ENCODE measurements at places on chromosomes 11 and 22. TPM values are rescaled to one million over a fixed set of nuclear protein-coding genes. Genes with fewer than 3 reads are reported as not detected.

RASSF10 gene
- not detected for polyA plus RNA-seq

SMTNL1 gene
- not detected for polyA plus RNA-seq

SERPING1 gene
- polyA plus RNA-seq: not detected

SCUBE2 gene
- not detected for polyA plus RNA-seq

STIP1 gene
- 65.5 TPM for polyA plus RNA-seq

CRYBB2 gene
- not detected for polyA plus RNA-seq

C11orf87 gene
- polyA plus RNA-seq: not detected

MLC1 gene
- polyA plus RNA-seq: 0.44 TPM

CABP7 gene
- not detected for polyA plus RNA-seq

CD6 gene
- polyA plus RNA-seq: 11.0 TPM

FOLR1 gene
- not detected for polyA plus RNA-seq

DNA sequence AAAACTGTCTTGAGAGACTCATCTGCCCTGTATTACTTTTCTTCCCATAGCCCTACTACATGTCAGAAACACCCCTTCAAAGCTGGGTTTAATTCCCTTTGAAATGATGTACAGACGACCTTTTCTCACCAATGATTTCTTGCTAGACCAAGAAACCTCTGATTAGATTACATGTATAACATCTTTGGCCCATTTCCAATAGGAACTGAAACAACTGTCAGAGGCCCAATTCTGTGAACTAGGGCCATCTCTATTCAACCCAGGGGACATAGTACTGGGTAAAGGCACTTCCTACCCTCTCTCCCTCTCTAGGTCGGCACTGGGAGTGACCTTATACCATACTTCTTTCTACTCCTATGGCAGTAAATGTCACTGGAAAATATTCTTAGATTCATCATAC, 19.4 kb downstream of the NPAT start:
- no peak overlapping the region for H3K4me3 ChIP-seq
- H3K27ac ChIP-seq: peak overlapping the region; percentile 53
- H3K36me3 ChIP-seq: peaks cover 27% of the 10 kb centered on the region
- H3K4me1 ChIP-seq: peaks cover 62% of the 10 kb centered on the region
- no peak for DNase-seq

- no peak for DNase-seq
- no peaks in the 10 kb centered on the region for H3K36me3 ChIP-seq
- peaks cover 12% of the 10 kb centered on the region for H3K4me1 ChIP-seq
- H3K27me3 ChIP-seq: peaks cover 43% of the 10 kb centered on the region
These were observed 668 bp upstream of the CHST1 start for GRCh38 chr11:45665933-45666647.

DNA sequence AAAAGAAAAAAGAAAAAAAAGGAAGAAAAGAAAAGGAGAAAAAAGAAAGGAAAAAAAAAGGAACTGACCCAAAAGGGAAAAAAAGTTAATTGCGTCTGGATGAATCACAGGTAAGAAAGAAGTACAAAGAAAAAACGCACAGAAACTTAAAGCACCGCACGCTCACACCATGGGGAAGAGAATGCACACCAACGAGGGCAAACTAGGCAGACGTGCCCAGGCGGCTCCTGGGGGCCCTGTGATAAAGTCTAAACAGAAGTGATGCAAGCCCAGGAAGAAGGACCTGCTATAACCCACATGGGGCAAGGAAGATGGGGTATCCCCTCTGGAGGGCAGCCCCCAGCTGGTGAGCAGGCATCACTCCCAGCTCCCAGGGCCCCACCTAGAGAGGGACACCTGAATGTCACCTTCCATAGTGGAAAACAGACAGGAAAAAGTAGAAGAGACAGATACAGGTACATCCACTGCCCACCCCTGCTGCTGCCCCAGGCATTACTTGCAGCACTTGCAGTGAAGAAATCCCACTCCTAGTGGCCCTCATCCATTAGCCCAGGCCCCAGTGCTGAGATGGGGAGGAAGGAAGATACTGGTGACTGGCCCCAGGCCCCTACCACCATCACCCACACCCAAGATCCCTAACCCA, 28.9 kb downstream of the NAP1L4 start:
- H3K27ac ChIP-seq: no peak overlapping the region
- H3K36me3 ChIP-seq: peaks cover 42% of the 10 kb centered on the region
- H3K27me3 ChIP-seq: no peaks in the 10 kb centered on the region
- no peak overlapping the region for H3K4me3 ChIP-seq

DNA sequence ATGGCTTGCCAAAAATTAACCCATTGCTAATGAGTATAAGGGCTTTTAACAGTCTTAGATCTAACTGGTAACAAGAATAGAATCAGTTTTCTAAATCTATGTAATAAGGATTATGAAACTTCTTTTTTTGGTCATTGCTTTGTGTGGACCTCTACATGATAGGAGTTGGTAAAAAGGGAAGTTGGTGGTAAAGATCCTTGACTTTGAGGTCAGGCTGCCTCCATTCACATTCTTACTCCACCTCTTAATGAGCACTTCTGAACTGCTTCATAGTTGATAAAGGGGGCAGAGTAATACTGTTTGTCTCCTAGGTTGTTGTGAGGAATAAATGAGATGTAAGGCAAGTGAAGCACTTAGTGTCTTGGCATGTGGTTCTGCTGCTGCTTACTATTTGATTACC, 10.6 kb downstream of the EIF3M start:
- no peaks in the 10 kb centered on the region for H3K27me3 ChIP-seq
- H3K4me1 ChIP-seq: peaks cover 4% of the 10 kb centered on the region
- no peak overlapping the region for H3K4me3 ChIP-seq
- no peak for DNase-seq

- H3K4me3 ChIP-seq: no peak overlapping the region
- H3K27ac ChIP-seq: peak overlapping the region; percentile 97
- peaks cover 82% of the 10 kb centered on the region for H3K4me1 ChIP-seq
- no peak for DNase-seq
These were observed 21.6 kb upstream of the SESN3 start for GRCh38 chr11:95252586-95252985.

GRCh38 chr22:49363526-49364230, 464.0 kb downstream of the BRD1 start:
- DNase-seq: no peak
- no peak overlapping the region for H3K27ac ChIP-seq
- H3K27me3 ChIP-seq: no peaks in the 10 kb centered on the region
- no peaks in the 10 kb centered on the region for H3K36me3 ChIP-seq
- H3K4me1 ChIP-seq: peaks cover 9% of the 10 kb centered on the region
- no peak overlapping the region for H3K4me3 ChIP-seq

- H3K4me1 ChIP-seq: peaks cover 2% of the 10 kb centered on the region
- H3K36me3 ChIP-seq: no peaks in the 10 kb centered on the region
- no peak for DNase-seq
- peaks cover 9% of the 10 kb centered on the region for H3K27me3 ChIP-seq
These were observed 1.1 kb upstream of the TTLL8 start for GRCh38 chr22:50058906-50059880.

- H3K27ac ChIP-seq: peak within 1 kb of the TSS; percentile 76
- peaks cover 8% of the 10 kb centered on the region for H3K27me3 ChIP-seq
- peaks cover 23% of the 10 kb centered on the region for H3K4me1 ChIP-seq
- peak; percentile 63 for DNase-seq
- peak within 1 kb of the TSS; percentile 98 for H3K4me3 ChIP-seq
These were observed at the start of gene OAF for GRCh38 chr11:120210626-120211521. OAF (plus strand) TSS chr11:120211032; CDS start chr11:120211280, 248 bp downstream.

GRCh38 chr11:61555051-61555969, 25.6 kb downstream of the SYT7 start:
- no peak for DNase-seq
- peaks cover 85% of the 10 kb centered on the region for H3K27me3 ChIP-seq
- H3K36me3 ChIP-seq: peaks cover 10% of the 10 kb centered on the region

DNA sequence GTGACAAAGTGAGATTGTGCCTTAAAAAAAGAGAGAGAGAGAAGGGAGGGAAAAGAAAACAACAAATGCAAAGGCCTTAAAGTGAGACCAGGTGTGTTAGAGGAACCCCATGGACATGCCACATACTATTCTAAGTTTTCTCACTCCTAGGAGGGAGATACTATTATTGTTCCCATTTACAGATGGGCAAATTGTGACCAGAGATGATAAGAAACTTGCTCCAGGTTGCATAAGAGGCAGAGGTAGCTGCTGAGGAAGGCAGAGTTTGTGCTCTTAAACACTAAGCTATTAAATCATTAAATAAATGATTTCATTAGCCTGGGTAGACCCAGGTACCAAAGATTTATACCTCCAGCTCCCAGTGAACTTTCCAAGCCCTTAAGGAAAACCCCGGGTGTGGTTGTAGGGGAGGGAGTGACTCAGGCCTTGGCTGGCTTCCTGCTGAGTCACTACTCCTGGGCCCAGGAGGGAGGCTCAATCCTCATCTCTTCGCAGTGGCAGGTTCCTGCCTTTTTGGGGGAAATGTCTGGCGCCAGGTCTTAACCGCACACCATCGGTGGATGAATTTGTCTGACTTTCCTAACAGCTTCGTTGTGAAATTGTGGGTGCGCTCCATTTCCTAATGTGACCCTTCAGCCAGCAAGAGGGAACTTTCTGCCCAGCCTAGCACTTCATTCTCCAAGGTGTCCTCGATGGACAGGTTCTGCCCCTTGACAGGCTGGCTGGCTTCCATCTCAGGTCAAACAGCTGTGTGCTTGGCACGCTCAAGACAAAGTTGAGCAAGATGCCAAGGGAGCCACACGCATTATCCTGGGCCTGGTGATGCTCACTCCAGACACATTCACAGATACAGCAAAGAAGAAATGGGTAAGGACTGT, 33.4 kb upstream of the PTPRJ start:
- H3K36me3 ChIP-seq: no peaks in the 10 kb centered on the region
- H3K4me1 ChIP-seq: peaks cover 52% of the 10 kb centered on the region
- peak overlapping the region; percentile 47 for H3K27ac ChIP-seq
- no peak for DNase-seq

DNA sequence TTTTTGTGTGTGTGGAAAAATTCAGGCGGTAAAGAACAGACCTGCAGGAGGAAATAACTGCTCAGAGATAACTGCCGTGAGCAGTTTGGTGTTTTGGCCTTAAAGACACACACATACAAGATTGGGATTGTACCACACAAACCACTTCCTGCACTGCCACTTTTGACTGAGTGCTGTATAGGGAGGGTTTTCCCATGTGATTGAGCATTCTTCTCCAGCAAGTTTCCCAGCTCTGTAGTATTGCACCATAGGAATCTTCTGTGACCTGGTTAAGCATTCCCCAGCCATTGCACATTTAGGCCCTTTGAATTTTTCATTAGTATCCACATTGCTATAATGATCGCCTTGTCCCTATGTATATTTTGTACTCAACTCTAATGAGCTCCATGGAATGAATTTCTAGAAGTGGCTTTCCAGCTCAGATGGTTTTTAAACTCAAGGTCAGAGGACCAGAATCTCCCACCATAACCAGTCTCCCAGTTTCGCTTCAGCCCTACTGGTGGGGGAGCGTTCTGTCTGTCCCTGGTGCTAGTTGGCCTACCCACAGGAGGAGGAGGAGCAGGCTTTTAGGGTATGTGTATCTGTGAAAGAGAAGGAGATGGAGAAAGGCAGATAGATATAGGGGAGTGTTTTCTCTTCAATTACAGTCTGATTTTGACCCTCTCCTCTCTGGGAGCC, 9.3 kb downstream of the CD82 start:
- peaks cover 15% of the 10 kb centered on the region for H3K36me3 ChIP-seq
- H3K4me1 ChIP-seq: peaks cover 77% of the 10 kb centered on the region
- peak overlapping the region; percentile 78 for H3K4me3 ChIP-seq
- DNase-seq: no peak

- H3K27me3 ChIP-seq: no peaks in the 10 kb centered on the region
- H3K36me3 ChIP-seq: no peaks in the 10 kb centered on the region
- no peak overlapping the region for H3K27ac ChIP-seq
- no peaks in the 10 kb centered on the region for H3K4me1 ChIP-seq
- DNase-seq: no peak
These were observed 34.3 kb downstream of the TREH start for GRCh38 chr11:118645066-118645715.

DNA sequence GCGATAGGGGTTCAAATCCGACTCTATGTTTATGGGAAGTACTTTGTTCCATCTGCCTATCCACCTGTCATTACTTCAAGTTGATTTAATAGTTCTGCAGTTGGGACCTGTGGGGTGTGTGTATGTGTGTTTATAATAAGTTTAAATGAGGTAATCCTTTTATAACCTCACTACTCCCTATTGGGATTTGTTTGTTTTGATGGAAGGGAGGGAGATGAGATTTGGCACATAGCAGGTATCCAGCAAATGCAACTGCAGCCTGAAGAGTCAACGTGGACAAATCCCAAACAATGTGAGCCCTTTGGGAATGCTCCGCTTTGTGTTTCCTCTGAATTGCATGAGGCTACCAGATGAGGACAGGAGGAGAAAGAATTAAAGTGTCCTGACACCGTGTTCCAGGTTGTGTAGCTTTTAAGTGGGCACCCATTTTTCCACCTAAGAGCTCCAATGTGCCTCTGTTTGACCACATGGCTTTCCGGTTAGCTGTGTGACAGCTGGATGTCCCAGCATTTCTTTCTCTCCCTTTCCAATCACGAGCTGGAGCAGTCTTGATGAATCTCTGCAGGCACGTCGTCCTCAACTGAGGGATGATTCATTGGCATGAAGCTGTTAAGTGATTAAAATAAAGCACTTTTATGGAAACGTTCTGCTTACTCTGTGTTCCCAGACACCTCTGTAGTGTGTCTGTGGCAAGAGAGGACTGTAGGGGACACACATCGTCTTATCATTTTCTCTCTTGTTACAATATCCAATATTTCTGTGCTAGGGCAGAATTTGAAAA, 610.7 kb downstream of the NTM start:
- no peaks in the 10 kb centered on the region for H3K4me1 ChIP-seq
- no peaks in the 10 kb centered on the region for H3K27me3 ChIP-seq
- no peaks in the 10 kb centered on the region for H3K36me3 ChIP-seq
- no peak overlapping the region for H3K4me3 ChIP-seq
- no peak for DNase-seq
- no peak overlapping the region for H3K27ac ChIP-seq

DNA sequence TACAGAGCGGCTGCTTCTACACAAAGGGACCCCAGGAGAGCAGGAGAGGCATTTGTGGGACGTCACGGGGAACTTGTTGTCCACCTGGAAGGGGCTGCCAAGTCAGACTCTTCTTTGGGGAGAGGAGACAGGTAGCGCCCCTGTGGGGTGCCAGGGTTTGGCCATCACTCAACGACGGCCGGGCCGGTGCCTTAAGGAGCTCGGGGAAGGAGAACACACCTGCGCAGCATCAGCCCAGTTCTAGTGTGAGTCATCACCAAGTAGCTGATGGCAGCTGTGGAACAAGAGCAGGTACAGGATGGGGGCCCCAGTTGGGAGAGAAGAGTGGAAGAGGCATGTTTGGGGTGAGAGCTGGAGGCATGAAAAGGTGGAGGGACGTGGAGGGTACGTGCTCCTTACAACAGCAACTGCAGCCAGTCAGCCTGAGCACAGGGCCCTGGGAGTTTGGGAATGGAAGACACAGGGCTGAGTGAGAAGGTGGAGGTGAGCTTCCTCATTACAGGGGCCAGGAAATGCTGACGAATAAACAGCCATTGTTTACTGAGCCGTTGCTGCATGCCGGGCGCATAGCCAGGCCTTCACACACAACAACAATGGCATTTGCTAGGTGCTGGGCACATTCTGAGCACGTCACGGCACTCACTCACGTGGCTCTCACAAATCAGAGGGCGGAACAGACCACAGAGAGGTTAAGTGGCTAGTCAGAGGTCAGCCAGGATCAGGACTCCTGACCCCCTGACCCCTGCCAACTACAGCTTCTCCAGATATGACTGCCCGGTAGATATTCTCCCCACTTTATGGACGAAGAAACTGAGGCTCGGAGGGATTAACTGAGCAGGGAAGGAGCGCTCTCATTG, 29.1 kb upstream of the TP53I11 start:
- H3K27ac ChIP-seq: no peak overlapping the region
- H3K4me3 ChIP-seq: no peak overlapping the region
- no peaks in the 10 kb centered on the region for H3K36me3 ChIP-seq
- no peak for DNase-seq

GRCh38 chr11:11780858-11781257, 60.9 kb upstream of the USP47 start:
- H3K36me3 ChIP-seq: no peaks in the 10 kb centered on the region
- peaks cover 34% of the 10 kb centered on the region for H3K27me3 ChIP-seq
- no peak overlapping the region for H3K4me3 ChIP-seq
- H3K27ac ChIP-seq: no peak overlapping the region
- DNase-seq: no peak
- no peaks in the 10 kb centered on the region for H3K4me1 ChIP-seq

All from naive B cell (primary cell).